ENCODE measurements at places on chromosomes 1 and 21. TPM values are rescaled to one million over a fixed set of nuclear protein-coding genes. Genes with fewer than 3 reads are reported as not detected.

GRCh38 chr1:168714012-168714411 is 15.0 kb downstream of the DPT start:
- DNase-seq = no peak

GRCh38 chr1:110856410-110856809 is 16.5 kb upstream of the CD53 start:
- DNase-seq = no peak

DNA sequence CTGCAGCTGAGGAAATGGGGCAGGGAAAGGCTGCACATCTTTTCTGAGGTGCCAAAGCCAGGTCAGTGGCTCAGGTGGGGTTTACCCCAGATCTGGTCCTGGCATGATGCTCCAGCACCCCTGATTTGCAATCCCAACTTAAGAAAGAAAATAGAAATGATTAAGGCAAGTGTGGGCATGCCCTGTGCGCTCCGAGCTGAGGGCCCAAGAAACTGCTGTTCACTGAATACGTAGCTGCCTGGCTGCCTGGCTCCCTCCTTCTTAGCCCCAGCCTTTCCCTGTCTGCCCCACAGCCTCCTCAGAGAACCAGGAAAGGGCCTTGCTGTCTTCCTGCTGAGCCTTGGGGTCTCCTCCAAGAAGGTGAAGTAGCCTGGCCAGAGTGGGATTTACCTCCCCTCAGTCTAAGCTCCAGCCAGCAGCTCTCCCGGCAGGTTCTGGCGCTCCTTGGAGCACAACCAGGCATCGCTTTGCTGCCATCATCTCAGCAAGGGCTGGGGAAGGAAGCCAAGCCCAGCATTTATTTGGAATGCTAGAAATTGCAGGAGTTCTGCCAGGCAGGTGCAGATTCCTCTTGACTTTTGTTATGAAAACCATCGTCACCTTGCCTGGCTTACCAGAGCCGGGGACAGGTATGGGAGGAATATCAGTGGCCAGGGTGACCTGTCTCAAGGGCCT is 51.3 kb upstream of the SELENON start:
- DNase-seq = no peak

DNA sequence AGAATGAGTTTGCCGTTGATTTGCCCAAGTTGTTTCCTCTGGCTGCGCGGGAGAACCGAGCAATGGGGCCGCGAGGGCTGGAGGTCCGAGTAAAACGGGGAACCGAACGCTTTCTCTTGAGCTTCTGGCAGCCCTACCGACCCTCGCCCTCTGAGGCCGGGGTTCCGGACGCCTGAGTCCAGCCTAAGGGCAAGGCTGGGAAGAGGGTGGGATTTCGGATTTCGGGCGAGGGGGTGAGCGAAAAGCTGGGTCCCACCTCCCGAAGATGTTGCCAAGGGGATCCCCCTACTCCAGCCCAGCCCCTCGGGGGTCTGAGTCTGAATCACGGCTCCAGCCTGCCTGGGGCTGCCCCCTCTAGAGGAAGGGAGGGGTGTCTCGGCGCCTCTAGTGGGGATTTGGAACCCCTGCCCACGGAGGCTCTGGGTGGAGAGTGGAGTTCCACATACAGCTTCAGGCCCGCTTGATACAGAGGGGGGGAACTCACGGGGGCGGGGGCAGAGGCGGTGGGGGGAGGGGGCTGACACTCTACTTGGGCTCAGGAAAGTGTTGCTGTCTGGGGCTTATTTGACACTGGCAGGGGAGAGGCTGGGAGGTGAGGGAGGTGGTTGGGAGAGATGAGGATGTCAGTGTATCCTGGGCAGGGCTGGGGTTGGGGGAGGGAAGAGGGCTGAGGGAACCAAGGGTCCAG is 617 bp downstream of the KIRREL1 start:
- DNase-seq = no peak

DNA sequence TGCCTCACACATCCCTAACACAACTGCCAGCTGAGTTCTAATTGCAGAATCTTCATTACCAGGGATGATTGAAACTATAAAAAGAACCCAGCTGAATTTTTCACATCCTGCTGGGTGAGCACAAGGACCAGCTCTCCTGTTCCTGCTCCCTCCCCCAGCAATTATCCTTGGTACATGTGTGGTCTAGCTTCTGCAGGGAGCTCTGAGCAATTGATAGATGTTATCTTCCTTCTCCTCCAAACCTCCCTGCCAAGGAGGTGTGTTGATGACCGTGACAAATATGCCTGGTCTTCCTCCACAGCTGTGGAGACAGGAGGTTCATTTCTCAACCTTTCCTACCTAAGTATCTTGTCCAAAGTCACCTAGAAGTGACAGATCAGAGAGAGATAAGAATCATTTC is 65.3 kb upstream of the MAN1A2 start:
- no peak for DNase-seq

GRCh38 chr1:188660572-188660971 is 1817.1 kb downstream of the BRINP3 start:
- no peak for DNase-seq

- no peak for DNase-seq
Measured at GRCh38 chr1:171902527-171902926, 61.2 kb downstream of the DNM3 start.

The CD48 gene
- 18.6 TPM for total RNA-seq

- DNase-seq = no peak
Measured at GRCh38 chr1:223233019-223233409, 90.0 kb upstream of the TLR5 start.

DNA sequence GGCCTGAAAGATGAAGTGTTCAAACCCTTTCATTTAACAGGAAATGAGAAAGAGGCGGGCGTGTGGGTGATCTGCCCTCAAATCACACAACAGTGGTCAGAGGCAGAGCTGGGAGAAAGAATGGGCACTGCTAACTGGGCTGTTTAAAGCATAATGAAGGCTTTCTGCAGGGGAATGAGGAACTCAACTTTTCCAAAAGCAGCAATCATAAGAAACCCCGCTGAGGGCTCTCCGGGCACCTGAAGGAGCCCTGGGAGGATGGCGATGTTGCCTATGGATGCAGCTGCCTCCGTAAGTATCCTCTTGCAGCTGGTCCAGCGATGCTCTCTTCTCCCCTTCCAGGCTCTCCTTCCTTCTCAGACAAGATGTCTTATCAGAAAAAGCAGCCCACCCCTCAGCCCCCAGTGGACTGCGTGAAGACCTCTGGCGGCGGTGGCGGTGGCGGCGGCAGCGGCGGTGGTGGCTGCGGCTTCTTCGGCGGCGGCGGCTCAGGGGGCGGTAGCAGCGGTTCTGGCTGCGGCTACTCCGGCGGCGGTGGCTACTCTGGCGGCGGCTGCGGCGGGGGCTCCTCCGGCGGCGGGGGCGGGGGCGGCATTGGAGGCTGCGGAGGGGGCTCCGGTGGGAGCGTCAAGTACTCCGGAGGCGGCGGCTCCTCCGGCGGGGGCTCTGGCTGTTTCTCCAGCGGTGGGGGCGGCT is 1.2 kb downstream of the LORICRIN start:
- DNase-seq = no peak

GRCh38 chr1:207097871-207098324 is 6.1 kb upstream of the C4BPA start:
- no peak for DNase-seq

GRCh38 chr1:182890927-182891610 is 51.9 kb downstream of the DHX9 start:
- peak; percentile 61 for DNase-seq

DNA sequence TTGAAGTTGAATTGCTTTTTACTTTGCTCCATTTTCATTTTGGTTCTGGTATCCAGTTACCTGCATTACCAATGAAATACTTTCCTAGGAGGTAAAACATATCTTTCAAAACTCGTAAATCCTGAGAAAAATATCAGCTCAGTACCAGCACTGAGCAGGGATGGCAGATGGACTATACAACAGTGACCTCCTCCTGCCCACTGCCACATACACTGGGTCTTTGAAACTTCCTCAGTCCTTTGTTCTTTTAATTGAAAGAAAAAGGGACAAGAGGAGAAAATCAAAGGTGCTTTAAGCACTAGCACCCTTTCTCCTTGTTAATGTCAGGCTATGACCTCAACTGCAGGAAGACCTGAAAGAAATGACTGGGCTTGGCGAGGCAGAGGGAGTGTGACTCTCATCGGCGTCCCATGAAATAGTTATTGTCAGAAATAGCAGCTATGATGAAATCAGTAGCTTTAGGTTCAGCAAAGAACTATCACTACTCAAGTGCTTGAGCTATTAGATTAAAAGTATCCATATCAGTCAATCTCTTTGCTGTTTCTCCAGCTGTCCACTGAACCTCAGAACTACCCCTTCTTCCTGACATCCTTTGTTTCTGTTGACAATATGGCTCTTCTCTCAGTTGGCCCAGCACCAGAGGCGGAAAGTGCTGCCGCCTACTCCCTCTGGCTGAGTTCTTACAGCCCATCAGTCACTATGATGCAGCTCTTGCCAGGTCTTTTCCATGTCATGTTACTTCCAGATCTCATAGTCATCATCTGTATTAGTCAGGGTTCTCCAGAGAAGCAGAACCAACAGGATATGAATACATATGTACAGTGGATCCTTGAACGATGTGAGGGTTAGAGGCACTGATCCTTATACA is 207.0 kb upstream of the MAP1LC3C start:
- DNase-seq = no peak

DNA sequence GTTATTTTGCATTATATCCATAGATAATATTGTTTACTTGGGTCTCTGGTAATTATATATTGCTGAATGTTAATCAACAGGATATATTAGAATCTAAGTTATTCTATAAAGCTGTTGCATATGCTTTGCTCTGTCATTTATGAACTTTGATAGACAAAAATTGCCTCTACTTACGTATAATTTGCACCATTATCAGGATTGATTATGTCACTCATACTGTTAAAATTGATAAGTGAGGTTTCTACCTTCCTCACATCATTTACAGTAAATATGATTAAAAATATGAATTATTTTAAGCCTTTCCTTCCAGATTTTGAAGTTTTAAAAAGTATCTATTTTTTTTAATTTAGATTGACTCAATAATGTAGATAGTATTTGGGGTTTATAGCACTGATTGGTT is 1540.4 kb upstream of the PRMT6 start:
- DNase-seq = no peak

- DNase-seq = no peak
Measured at GRCh38 chr1:236810018-236810417, 14.9 kb downstream of the MTR start.

GRCh38 chr1:153525088-153525728 is 10.6 kb downstream of the S100A6 start:
- no peak for DNase-seq

The RAB7B gene
- total RNA-seq = 27.5 TPM

The PTGS2 gene
- 5.3 TPM for total RNA-seq

DNA sequence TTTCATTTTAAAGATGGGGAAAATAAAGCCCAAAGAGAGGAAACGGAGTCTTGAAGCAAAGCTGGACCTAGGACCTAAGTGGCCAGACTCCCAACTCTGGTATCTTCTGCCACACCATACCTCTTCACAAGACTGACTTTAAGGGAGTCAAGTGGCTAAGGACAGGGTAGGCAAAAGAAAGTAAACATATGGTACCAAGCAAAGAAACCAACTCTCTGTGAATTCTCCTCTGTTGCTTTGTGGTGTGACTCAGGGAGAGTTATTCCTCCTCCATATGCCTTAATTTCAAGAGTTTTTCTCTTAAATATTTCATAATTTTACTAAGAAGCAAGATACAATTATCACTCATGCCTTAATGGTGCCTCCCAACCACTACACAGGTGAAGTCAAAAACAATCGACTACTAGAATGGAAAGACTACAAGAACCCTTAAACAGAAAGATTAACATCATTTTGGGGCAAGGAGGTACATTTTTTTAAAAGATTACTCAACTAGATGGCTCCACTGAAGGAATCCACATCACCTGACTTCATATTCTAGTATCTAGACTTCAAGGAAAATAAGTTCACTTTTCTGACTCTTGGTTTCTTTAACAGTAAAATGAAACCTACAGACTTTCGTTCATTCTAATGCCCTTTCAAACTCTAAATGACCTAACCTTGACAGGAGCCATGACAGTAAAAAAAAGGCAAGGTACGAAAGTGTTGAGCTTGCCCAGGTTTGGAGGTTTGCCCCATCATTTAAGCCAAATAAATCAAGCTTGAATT is 44.2 kb downstream of the LUZP1 start:
- DNase-seq = no peak

The BTBD8 gene
- total RNA-seq = 4.4 TPM

- DNase-seq = no peak
Measured at GRCh38 chr1:41830726-41831125, 88.0 kb downstream of the HIVEP3 start.

GRCh38 chr21:42694751-42695696 is 41.6 kb downstream of the PDE9A start:
- DNase-seq = no peak

DNA sequence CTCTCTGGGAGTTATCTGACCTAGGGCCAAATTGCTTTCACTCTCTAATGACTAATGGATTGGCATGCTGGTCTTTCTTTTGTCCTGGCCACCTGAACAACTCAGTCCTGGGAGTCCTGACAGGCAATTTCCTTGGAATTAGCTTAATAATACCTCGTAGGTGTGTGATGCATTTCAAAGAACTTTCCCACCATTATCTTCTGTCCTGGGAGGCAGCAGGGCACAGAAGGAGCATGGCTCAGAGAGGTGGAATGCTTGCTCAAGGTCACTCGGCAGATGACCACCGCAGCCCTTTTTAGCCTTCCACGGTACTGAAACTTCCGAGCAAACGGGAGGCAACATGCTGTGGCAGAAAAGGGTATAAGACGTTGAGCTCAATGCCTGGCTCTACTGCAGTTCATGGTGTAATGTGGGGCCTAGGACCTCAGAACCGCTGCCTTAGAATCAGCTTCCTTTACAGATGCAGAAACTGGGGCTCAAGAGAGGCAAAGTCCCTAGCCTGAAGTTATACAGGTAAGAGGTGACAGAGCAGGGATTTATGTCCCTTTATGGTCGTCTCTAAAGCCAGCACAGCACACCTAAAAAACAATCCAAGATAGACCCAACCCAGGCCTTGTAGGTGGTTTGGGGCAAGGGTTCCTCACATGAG is 3.2 kb downstream of the ID3 start:
- no peak for DNase-seq

GRCh38 chr1:11157867-11158266 is 31.3 kb upstream of the ANGPTL7 start:
- DNase-seq = no peak

Measured in upper lobe of left lung (tissue), 6 donors.